Nucleus accumbens (tissue), 56 donors: ENCODE measurements at places on chromosomes 1 and 21.

GRCh38 chr1:111234866-111235265, 7.4 kb downstream of the CHI3L2 start:
- DNase-seq = no peak

DNA sequence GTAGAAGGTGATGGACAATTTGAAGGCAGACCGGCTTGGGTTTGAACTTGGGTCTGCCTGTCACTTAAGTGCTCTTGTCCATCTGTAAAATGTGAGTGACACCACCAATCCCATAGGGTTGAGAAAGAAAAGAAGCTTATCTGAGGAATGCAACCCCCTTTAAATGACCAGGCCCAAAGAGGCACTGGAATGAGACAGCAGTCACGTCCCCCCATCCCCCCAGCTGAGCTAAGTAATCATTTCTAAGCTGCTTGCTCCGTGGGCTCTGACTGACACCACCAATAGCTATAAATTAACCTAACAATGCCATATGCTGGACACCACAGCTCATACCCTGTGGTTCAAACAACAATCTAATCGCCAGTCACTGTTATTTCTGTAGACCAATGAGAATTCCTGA, 15.1 kb downstream of the LCA5L start:
- DNase-seq = no peak

DNA sequence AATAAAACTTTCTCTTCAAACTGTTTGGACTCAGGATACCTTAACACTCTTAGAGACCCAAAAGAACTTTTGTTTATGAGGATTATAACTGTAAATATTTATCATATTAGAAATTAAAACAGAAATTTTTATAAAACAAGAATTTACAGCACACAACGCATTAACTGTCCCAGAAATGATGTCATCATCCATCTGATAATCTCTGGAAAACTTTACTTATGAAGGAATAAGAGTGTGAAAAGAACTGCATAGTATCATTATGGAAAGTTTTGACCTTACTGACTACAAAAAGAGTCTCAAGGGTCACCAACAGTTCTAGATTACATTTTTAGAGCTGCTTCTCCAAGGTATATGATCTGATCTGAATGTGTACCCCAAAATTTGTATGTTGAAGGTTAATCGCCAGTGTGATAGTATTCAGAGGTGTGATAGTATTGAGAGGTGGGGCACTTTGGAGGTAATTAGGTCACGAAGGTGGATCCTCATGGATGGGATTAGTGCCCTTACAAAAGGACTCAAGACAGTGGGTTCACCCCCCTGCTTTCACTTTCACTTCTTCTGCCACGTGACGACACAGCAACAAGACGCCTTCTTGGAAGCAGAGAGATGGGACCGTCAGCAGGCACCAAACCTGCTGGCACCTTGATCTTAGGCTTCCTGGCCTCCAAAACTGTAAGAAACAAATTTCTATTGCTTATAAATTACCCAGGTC, 95.7 kb upstream of the NR5A2 start:
- no peak for DNase-seq

DNA sequence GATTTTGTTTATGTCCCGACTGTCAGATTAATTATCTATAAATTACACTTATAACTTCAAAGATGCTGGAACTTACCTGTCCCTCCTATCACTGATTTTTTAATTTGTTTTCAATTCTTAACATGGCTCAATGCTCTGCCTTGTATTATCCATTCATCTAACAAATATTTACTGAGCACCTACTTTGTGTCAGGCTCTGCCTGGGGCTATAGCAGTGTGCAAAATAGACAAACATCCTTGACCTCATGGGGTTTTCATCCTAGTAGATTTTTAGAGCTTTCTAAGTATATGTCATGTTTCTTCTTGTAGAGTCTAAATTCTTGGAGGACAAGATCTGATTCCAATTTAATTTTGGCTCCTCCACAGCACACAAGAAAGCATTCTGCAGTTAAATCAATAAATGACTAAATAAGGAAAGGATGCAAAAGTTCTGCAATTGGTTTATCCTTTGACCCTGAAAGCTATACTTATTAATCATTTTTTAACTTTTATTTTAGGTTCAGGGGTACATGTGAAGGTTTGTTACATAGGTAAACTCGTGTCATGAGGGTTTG, 10.8 kb upstream of the SMYD2 start:
- no peak for DNase-seq

GRCh38 chr1:47585141-47585902, 147.5 kb downstream of the FOXD2 start:
- no peak for DNase-seq

GRCh38 chr1:46606255-46606965, 2.3 kb upstream of the MKNK1 start:
- DNase-seq = no peak

DNA sequence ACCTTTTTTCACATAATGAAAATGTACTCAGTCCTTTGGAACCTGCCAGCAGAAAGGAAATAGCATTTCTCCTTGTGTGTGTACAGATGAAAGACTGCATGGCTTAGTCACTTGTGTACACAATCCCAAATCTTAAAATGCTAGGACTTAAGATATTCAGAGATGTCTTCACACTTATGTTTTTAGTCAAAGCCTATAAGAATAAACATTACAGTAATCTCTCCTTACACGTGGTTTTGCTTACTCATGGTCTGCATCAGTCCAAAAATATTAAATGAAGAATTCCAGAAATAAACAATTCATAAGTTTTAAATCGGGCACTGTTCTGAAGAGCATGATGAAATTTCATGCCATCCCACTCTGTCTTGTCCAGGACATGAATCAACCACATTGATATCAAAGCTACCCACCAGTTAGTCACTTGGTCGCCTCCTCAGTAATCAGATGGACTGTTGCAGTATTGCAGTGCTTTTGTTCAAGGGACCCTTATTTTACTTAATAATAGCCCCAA, 75.7 kb upstream of the RRP15 start:
- DNase-seq = no peak

GRCh38 chr21:38269576-38269936, 12.8 kb downstream of the KCNJ15 start:
- no peak for DNase-seq

DNA sequence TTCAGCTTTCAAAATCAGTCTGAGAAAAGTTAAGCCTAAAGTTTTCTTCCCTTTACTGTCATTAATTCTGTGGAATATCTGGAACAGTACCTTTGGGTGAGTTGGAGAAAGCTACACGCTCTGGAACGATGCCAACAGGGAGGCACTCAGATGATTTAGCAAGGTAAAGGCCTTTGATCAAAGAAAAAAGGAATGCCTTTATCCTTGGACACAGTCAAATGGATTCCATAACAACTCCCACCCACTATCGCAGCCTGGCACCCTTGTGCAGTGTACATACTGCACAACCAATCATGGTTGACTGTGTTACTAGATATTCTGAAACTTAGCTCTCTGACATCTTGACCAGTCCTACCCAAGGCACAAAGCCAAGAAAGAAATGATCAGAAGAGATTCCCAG, 218.7 kb downstream of the PATJ start:
- no peak for DNase-seq

GRCh38 chr1:77945345-77945744, 33.5 kb downstream of the FUBP1 start:
- no peak for DNase-seq

DNA sequence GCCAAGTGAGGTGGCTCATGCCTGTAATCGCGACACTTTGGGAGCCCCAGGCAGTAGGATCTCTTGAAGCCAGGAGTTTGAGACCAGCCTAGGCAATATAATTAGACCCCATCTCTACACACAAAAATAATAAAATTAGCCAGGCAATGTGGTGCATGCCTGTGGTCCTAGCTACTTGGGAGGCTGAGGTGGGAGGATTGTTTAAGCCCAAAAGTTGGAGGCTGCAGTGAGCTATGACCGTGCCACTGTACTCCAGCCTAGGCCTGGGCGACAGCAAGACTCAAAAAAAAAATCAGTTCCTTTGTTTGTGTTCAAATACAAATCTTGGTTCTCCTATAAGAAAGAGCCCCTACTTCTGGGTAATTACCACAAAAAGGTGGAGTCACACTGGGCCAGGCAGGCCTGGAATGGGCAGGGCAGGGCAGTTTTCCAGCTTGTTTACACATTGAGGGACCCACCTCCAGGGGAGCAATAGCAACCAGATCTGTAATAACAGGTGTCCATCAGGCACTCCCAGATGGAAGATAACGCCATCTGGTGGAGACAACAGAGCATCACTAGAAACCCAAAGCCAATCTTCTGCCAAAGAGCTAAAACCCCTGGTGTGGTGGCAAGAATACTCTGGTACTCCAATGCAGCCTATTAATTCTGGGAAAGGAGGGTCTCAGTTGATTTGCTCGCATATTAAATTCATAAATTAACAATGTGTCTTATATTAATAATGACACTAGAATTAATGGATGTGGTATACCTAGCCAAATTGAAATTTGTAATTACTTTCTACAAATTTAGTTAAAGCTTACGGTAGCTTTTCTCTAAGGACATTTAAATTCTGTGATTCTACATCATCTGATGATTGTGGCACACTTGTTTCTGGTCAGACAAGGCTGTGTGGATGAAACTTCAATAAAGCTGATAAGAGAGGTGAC, 13.2 kb downstream of the PPP1R15B start:
- DNase-seq = no peak

- no peak for DNase-seq
These were observed 3.8 kb upstream of the THEMIS2 start for GRCh38 chr1:27868556-27868931.

DNA sequence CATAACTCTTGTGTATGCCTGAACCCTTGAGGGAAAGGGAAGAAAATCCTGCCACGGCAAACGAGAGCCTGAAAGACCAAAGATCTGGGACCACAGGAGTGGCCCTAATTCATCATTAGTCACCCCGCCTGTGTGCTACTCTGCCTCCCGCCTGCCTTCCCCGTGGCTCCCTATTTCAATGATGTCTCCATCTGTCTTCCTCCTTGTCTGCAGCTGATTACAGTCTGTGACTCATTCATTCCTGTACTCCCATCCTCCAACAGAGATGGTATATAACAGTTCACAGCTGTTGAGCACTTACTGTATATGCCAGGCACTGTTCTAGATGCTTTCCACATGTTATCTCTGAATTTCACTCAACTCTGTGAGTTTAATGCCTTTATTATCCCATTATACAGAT, 96.6 kb downstream of the SEC16B start:
- no peak for DNase-seq
